Motor neuron (in vitro differentiated cells): ENCODE measurements at places on chromosomes 12 and 14.

GRCh38 chr14:36028218-36028617 lies 148.3 kb downstream of the PTCSC3 start:
- ATAC-seq = no peak

- ATAC-seq = no peak
Measured at GRCh38 chr12:54386403-54387113, 2.0 kb upstream of the ZNF385A start.

DNA sequence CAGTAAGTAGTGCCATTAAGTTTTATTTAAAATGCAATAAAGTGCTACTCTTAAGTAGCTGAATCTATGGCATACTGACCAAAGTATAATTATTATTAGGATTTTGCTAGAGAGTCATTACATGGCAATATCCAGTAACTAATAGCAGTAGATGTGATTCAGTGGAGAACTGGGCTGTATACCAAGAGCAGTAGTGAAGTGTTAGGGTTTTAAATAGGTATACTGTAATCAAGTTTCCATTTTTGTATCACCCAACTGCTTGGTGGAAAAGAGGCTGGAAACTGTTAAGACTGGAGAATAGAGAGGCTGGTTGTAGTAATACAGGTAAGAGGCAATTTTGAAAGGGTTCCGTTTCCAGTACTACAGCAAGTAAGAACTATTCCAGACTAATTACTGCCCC lies 13.3 kb upstream of the LLPH start:
- ATAC-seq = no peak

GRCh38 chr12:53514628-53515290 lies 7.5 kb upstream of the NPFF start:
- ATAC-seq = no peak

GRCh38 chr14:69760810-69761209 lies 6.1 kb upstream of the SRSF5 start:
- ATAC-seq = no peak

DNA sequence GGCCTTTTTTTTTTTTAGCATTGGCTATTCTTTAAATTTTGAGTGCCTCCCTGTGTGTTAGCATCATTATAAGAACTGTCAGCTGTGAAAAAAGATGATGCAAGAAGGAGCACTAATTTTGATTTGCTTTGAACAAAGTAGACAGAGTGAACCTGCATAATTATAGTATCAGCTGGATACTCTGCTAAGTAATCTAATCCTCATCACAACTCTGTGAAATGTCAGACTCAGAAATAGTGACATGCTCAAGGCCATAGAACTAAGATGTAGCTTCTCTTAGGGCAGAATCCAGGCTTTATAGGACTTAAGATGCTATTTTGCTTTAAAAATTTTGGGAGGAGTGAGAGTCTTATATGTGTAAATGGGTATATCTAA lies 31.9 kb downstream of the FBXO34 start:
- no peak for ATAC-seq

- no peak for ATAC-seq
Measured at GRCh38 chr12:20063116-20063515, 305.2 kb upstream of the PDE3A start.

DNA sequence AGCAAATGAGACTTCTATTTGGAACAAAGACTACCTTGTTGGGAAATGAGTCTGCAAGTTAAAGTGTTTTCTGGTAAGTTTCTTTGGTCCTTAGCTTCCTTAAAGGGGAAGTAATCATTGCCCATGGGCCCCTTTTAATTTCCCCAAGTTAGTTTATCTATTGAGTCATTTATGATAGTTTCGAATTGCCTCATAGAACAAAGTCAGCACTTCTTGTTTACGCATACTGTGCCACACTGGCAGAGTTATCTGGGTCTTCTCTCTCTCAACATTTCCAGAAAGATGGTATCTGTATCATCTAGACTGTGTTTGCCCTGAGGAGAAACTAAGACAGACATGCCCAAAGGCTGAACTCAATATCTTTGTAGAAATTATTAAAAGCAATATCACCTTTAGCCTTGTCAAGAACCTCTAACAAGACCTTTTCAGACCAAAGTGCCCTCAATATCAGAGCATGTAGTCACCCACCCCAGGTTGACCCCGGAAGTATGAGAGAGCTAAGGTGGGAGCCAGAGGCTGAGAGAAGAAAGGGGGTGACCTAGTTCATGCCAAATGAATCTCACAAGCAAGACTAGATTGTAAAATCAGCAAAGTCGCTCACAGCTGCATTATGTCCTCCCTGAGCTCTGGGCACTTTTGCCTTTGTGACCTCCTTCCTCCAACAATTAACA lies 40.0 kb downstream of the GPR65 start:
- no peak for ATAC-seq

DNA sequence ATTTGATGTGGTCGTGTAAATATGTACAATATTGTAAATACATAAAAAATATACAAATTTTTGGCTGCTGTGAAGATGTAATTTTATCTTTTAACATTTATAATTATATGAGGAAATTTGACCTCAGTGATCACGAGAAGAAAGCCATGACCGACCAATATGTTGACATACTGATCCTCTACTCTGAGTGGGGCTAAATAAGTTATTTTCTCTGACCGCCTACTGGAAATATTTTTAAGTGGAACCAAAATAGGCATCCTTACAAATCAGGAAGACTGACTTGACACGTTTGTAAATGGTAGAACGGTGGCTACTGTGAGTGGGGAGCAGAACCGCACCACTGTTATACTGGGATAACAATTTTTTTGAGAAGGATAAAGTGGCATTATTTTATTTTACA lies 49.6 kb downstream of the TBK1 start:
- ATAC-seq = no peak

GRCh38 chr12:95577820-95578219 lies 26.5 kb upstream of the USP44 start:
- no peak for ATAC-seq

DNA sequence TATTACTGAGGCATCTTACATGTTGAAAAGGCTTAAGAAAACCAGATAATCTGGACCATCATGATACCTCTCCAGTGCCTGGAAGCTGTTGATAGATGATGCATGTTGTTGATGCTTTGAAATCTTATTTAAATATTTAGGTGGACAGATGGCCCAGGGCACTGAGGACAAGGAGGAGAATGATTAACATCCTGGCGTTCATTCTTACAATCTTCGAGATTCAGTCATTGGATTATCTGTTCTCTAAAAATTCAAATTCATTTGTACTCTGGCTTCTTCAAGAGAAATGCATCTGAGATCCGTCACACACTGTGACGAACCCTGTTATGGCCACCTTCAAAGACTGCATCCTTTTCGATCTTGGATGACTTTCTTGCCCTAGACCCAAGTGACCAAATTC lies 121.3 kb upstream of the IGF1 start:
- no peak for ATAC-seq

DNA sequence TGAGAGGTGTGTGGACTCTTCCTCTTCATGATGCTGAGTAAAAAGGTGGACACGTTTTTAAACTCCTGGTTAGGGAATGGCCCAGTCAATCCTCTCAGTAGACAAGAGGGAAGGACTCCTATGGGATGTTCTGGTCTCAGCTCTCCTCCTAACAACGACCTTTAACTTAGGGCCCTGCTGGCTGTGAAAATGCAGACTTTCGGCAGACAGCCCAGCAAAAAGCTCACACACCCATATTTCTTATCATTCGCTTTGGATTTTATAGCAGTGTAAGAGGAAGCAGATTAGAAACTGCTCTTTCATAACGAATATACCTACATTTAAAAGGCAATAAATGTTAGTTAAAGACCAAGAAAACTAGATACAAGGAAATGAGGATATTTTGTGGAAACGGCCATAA lies 18.0 kb upstream of the YARS2 start:
- ATAC-seq = no peak

GRCh38 chr14:59827401-59827800 lies 43.2 kb downstream of the RTN1 start:
- peak; percentile 96 for ATAC-seq

DNA sequence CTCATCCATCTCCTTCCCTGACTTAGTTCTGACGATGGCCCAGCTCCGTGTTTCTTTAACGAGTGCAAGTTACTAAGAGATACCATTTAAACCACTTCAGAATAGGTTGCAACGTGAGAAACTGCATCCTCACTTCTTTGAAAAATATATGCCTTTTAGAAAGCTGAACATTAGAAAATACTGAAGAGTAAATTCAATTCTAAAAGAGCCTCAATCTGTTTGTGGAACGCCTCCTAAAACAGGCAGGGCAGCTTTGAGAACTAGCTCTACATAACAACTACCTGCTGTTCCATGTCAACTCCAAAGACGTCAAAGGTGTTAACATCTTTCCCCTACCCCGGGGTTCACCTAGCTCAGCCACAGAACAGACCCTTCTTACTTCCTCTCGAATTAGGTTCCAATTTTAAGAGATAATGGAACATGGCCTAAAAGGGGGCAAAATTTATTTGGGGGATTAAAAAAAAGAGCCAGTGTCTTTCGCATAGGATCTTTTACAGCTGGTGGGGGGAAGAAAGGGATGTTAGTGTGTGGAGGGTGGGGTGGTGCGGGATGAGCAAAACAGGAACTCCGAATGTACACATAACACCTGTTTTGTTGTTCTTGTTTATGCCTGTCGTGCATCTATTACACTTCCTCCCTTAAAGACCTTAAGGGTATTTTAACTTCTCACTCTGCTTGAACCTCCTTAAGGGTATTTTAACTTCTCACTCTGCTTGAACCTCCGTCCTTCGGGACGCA lies 3.3 kb downstream of the BHLHE41 start:
- no peak for ATAC-seq

GRCh38 chr14:68365228-68365627 lies 427.6 kb downstream of the ZFP36L1 start:
- ATAC-seq = no peak

DNA sequence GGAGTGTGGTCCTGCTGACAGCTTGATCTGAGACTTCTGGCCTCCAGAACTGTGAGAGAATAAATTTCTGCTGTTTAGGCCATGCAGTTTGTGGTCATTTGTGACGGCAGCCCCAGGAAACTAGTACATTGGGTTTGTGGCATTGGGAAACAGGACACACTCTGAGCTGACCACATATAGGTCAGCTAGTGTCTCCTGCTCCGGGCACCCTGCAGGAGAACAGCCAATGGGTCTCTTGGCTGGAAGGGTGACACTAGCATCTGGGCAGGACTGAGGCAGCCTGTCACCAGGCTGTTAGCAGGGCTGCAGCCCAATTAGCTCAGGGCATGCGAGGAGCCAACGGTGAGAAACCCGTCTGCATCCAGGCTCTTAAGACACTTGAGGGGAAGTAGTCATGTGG lies 83.2 kb downstream of the PITPNM2 start:
- ATAC-seq = no peak

DNA sequence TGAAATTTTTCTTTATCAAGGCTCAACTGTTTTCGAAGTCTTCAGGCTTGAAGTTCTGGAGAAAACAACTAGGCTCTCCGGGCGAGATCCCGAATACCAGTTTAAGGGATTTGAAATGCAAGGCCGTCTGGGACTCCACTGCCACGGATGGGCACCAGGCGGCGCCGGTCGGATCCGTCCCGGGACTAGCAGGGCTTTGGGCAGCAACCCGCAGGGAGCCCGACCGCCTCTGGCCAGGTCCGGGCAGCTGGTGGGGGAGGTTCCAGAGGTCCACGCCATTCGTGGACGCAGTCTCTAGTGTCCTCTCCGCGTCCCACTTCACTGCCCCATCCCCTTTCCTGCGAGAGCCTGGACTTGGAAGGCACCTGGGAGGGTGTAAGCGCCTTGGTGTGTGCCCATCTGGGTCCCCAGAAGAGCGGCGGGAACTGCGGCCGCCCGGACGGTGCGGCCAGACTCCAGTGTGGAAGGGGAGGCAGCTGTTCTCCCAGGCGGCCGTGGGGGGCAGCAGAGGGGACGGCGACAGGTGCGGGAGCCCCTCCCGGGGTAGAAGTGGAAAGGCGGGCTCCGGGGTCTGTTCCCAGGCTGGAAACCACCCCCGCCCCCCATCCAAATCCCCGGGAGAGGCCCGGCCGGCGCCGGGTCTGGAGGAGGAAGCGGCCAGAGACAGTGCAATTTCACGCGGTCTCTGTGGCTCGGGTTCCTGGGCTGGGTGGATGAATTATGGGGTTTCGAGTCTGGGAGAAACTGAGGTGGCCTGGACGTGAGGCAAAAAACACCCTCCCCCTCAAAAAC lies 838 bp upstream of the ERBB3 start:
- ATAC-seq = peak; percentile 84

DNA sequence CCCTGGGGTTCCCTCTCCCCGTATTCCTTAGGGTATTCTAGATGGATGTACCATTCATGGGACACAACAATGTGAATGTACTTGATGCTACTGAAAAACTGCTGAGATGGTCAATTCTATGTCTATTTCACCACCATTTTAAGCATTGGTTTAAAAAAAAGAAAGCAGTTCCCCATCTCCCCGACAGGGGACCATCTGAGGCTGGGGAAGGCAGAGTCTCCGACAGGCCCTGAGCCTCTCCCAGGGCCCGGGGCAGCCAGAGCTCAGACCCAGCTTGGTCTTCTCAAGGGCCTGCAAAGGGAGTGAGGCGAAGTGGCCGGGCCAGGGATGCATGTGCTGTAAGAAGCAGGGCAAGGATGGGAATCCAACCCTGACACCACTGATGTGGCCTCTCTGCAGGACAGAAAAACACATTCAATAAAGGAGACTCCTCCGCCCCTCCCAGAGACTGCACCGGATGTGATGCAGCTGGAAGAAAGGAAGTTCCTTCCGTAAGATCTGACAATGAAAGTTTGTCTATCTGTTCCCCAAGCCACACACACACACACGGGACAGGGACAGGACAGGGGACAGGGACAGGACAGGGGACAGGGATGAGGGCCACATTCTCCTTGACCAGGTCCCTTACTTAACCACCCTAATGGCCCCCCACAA lies 234.1 kb downstream of the BCL11B start:
- ATAC-seq = no peak

- ATAC-seq = no peak
Measured at GRCh38 chr14:59925797-59926196, 5.9 kb downstream of the LRRC9 start.

- ATAC-seq = no peak
Measured at GRCh38 chr14:104883681-104884361, 18.8 kb downstream of the CEP170B start.

- ATAC-seq = no peak
Measured at GRCh38 chr14:58987591-58987990, 200.9 kb upstream of the DAAM1 start.

DNA sequence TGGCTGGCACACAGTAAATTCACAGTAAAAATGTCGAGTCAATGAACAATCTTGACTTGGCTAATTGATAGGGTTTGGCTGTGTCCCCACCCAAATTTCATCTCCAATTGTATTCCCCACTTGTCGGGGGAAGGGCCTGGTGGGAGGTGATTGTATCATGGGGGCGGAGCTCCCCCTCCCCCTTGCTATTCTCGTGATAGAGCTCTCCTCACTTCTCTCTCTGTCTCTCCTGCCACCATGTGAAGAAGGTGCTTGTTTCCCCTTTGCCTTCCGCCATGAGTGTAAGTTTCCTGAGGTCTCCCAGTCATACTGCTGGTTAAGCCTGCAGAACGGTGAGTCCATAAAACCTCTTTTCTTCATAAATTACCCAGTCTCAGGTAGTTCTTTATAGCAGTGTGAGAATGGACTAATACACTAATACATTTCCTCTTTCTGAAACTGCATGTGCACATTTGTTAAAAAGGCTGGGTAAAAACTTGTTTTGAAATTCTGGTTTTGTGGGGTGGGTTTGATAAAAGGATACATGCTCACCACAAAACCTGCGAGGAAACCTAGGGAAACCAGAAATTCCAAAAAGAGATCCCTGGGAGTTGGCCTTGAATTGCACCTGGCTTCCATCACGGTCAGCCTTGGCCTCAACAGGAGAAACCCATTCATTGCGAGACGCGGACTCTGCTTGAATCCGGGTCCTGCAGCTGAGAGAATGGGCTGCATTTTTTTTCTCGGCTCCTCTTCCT lies 16.2 kb upstream of the MYL2 start:
- peak; percentile 21 for ATAC-seq
